ENCODE measurements at places on chromosomes 4 and X.

DNA sequence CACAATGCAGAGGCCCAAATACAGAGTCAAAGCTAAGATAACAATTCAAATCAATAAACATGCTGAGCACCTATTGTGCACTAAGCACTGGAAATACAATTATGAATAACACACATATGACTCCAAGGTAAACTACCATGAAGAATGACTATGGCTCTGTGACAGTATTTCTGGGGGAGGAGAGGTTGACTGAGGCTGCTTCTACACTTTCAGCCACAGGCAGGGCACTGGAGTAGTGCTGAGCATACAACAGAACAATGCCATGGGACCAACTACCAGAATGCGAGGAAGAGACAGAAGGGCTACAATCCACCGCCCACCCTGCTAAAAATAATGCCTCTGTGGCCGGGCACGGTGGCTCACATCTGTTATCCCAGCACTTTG, 13.7 kb downstream of the TEC start:
- DNase-seq: no peak

GRCh38 chr4:134753390-134753789, 551.8 kb upstream of the PABPC4L start:
- no peak for DNase-seq

DNA sequence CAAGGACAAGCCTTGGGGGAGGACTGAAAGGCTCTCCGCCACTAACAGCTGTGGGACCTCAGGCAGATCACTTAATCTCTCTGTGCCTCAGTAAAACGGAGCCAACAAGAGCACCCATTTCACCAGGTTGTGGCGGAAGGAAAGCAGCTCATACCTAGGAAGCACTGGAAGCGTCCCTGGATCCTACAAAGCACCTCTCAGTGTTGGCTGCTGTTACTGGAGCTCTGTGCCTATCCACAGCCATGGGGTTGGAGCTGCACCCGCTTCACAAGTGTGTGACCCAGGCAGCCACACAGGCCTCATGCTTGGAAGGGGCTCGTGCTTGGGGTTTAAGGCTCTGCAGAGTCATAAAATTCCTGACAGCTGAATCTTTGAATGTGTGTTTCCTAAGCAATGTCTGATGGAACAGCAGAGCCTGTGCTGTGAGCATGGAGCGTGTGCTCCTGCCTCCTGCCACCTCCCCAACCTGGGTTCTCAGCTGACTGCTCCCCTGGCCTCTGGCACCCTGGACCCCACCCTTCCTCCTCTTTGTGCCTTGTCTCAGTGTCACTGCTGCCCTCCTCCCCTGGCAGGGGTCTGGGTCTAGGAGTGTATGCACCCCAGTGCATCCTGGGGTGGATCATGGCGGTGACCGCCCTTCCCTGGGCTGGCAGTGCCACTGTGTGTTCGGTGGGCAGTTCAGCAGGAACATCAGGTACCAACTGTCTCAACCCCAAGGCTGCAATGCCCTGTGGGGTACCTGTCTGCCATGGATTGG, 14.4 kb upstream of the MAN2B2 start:
- DNase-seq: no peak

DNA sequence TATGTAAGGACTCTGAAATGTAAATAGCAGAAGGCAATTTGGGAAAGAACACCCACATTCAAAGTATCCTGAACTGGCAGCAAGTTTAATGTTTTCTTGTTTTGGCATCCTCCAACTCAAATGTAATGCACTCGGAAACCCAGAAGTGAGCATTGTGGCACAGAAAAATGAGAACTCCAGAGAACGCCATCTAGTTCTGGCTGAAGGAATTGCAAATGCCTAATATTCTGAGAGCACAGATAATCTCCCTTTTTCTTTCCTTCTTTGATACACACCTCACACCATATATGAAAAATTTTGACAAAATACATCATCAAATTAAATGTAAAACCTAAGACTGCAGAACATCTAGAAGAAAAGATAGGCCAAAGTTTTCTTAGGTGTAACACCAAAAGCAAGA, 52.1 kb downstream of the PWWP3B start:
- no peak for DNase-seq

DNA sequence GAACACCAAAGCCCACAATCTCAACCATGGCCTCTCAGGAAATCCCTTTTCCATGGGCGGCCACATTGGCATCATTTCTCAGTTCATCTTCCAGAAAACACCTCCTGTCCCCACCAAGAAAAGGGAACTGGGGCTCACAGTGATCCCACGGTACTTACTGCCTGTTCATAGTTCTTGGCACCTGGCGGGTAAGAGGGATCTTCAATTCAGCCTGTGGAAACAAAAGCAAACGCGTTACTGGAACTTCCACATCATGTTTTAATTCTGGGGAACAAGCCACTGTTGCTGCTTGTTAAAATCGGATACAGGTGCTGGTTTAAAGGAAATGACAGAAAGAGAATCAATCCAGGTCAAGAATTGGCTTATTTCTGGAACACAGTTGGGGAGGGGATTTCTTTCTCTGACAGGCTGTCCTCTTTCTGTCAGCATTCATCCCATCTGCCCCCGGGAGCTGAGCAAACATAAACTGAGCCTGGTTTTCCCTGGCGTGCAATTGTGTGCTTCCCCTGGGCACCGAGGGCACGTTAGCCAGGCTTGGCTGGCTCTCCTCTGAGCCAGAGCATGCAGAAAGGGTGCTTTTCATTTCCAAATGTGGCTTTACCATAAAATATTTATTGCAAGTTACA, 16.8 kb downstream of the CLNK start:
- DNase-seq: no peak

DNA sequence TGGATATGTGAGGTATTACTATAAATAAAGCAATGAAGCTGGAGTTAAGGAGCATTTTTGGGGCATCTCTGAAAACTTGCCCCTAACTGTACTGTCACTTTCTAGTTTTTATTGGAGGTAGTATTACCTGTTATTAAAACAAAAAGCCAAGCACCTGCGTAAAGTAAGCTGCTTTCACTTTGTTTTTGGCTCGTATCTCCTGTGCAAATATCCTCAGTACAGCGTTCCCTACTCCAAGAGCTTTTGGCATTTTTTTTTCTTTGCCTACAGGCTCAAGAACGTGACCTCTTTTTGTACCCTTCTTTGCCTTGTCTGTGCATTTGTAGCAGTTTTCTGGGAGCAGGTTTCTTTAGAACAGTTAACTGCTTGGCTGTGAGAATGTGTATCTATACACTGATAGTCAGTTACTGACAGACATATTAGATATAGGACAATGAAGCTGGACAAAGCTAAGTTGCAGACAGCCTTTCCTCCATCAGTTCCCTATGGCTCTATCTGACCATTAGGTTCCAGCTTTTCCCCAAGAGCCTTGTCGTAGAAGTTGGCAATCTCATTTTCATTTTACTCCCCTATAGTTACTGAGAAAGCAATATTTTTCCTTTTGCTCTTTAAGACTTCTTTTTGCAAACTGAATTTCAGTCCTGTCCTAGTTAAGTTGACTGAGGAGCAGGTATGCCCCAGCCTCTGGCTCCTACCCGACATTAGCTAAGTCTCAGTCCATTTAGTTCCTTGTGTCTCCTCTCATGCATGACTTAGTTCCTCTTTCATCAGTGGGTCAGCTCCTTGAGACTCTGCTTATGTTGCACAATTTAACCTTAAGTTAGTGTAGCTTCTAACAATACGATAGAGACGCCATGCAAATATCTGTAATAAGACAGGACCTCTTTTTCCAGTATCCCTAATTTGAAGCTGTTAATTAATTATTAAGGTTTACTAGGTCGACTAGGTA, 71.5 kb upstream of the HPRT1 start:
- DNase-seq: no peak
